Sciatic nerve (tissue), 2 donors: ENCODE measurements at places on chromosomes 1 and 21.

GRCh38 chr21:33390479-33390878 is 12.7 kb upstream of the IFNGR2 start:
- DNase-seq: no peak

- DNase-seq: no peak
Observed at GRCh38 chr1:165930961-165931360, 103.5 kb downstream of the UCK2 start.

- DNase-seq: no peak
Observed at GRCh38 chr1:52306227-52307006, 59.6 kb downstream of the CC2D1B start.

- DNase-seq: no peak
Observed at GRCh38 chr1:208628022-208628914, 384.1 kb upstream of the PLXNA2 start.

- DNase-seq: no peak
Observed at GRCh38 chr1:84802567-84803232, 90.3 kb downstream of the LPAR3 start.

DNA sequence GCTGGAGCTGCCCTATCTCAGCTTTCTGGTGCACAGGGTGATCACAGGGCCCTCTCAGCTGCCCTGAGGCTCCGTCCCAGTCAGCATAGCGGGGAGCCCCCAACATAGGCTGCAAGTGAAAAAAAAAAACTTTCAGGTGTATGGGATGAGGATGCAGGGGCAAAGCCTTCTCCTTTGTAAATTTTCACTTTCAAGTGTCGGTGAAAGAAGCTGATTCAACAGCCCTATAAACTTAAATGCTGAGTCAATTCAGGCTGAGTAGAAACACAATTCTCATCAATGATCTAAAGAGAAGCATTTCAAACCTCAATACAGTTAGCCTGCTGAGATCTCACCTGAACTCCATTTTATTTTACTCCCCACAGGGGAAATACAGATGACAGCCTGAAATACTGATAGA is 171.2 kb downstream of the SEC16B start:
- DNase-seq: no peak

GRCh38 chr1:8816264-8816663 is 1.2 kb downstream of the RERE start:
- DNase-seq: no peak

GRCh38 chr1:223730479-223731132 is 18.3 kb downstream of the CAPN2 start:
- no peak for DNase-seq

DNA sequence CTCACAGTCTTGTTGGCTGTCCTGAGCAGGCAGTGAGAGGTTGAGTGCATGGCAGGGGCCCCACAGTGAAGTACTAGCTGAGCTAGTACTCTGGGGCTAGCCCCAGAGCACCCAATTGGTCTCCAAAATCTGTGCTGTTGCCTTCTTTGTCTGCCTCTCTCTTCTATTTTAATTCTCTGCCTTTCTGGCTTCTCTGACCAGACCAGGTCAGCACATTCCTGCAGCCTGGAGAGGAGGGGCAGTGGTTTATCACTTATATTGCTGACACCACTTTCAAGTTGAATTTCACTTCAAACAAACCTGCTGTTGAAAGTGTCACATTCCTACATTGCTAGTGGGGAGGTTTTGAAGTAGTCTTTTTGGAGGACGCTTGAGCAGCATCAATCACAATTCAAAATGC is 628.7 kb downstream of the PTPRU start:
- no peak for DNase-seq

DNA sequence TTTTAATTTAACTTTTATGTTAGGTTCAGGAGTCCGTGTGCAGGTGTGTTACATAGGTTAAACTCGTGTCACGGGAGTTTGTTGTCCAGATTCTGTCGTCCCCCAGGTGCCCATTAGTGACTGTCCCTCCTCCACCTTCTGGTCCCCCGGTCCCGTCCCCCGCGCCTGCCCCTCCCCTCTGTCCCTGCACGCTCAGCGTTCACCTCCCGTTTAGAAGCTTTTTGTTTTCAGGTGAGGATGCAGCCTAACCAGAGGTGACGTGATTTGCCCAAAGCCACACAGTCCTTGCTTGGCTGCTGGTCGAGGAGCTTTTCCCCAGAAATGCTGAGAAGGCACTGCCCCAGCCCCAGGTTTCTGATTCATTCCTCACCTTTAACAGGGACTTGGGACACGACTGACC is 844 bp downstream of the C1orf146 start:
- DNase-seq: no peak

DNA sequence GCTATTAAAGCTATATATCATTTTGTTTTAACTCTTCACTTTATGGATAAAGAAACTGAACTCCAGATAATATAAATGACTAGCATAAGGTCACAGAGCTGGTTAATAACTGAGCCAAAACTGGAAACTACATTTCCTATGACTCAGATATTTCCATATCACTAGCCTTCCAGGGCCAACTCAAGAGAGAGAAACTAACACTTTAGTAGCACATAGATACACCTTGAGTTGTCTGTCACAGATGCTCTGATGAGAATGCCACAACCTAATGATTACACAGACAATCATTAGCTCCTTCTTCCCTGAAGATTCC is 40.7 kb downstream of the NME7 start:
- no peak for DNase-seq

- no peak for DNase-seq
Observed at GRCh38 chr1:168408539-168408865, 127.8 kb downstream of the TBX19 start.

DNA sequence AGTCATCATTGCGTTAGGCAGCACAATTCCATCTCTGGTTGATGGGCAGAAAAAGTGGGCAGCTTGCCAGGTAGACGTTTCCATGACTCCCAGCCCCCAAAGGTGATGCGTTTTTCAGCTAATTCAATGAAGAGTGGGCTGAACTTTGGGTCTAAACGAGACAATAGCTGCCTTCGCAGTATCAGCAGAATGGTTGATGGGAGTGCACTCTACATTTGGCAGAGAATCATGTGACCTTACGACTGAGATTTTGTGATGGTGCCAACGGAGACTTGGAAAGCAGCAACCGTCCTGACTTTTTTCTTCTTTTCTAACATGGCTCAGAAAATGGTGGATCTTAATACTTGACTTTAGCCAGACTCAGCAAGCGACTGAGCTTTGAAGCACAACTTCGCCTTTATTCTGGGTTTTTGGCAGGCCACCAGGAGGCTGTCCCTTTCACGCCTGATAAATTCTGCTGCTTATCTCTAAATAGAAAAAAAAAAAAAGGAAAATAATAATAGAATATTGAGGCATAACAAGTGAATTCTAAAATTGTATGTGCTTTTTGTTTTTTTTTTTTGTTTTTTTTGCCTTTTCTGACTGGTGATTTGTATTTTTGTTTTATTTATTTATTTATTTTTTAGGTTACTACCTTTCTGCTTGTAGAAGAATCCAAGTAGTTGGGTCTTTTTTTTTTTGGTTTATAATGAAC is 804.8 kb downstream of the USP25 start:
- DNase-seq: peak; percentile 89

DNA sequence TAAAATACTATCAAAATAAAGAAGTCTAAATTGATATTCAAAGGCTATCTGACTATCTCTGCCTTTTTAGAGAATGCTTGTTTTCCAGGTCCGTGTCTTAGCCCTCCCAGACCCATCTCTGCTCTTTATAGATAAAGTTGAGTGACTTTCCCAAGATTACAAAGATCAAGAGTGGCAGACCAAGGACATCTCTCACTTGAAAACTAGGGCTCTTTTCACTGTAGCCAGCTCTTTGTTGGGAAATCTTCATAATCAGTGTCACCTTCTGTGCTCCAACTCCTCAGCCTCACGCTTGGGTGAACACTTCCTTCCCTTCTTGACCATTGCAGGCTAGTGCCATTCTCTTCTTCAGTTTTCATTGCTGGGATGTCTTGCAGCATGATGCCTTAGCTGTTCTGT is 211.1 kb downstream of the PBX1 start:
- DNase-seq: no peak
